ENCODE measurements at places on chromosomes 4 and X.
A peak's percentile ranks its signal among the peaks of the same experiment; 100 is the strongest.

DNA sequence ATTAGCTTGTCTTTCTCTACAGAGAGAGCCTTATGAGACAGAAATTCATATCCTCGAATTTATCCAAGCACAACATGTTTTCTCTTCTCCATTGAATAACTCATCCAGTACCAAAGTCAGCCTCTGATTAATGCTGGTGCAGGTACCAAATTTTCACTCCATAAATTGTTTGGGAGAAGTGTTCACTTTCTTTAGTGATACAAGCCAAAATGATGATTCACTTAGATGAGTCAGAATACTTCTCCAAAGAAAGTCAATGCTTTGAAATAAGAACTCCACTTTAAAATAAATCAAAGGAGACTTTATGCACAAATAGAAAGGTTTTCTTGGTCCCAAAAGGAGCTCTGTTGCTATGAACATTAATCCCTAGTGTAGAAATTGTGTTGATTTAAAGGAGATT, 60.2 kb downstream of the MAOB start:
- no peak for DNase-seq

GRCh38 chr4:70671091-70671490, 4.8 kb upstream of the JCHAIN start:
- DNase-seq: no peak

DNA sequence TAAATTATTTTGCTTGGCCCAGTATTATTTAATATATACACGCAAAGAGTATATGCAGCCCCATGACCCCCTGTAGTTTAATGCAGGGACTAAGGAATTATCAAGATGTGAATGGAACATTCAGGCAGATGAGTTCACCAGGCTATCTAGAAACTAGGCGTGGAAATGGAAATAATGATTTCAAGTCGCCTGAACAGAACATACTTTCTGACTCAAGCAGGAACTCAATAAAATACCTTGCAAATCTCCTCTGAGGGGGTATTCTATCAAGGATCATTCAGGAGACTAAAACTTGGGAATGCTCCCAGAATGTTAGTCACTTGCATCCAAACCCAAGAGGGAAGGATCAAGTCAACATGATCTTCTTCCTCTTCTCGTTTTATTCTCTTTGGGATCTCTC, 59.6 kb upstream of the RASSF6 start:
- no peak for DNase-seq

DNA sequence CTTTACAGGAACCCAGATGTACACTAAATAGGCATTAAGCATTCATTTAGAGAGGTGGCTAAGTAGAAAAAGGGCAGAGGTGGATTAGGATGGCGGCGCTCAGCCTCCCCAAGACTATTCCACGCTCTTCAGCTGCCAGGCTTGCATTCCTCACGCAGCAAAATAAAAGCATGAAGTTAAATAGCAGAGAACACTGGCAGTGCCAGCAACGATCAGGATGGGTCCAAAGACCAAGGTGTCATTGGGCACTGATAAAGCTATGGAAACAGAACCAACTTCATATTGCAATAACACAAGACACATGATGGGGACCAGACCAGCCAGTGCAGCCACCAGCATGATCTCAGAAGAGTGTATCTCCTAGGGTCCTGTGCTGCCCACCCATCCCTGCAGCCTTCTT, 42.0 kb downstream of the TMEM156 start:
- no peak for DNase-seq

- DNase-seq: no peak
Observed at GRCh38 chr4:187613089-187613839, 382.3 kb upstream of the ZFP42 start.

DNA sequence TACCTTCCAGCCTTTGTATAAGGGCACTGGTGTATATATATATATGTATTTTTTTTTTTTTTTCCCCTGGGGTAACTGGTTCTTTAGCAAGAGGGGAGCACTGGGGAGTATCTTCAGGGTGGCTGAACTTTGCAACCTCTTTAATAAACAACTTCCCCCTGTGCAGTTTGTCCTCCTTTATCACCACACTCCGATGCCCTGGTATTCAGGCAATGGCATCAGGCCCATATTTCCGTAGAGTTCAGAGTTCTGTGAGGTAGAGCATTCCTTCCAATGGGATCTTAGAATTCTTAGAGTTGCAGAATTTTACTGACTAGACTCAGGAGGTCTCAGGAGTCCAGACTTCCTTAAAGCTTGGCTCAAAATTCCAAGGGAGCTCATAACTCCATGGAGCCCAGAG, 24.6 kb downstream of the NYX start:
- no peak for DNase-seq

DNA sequence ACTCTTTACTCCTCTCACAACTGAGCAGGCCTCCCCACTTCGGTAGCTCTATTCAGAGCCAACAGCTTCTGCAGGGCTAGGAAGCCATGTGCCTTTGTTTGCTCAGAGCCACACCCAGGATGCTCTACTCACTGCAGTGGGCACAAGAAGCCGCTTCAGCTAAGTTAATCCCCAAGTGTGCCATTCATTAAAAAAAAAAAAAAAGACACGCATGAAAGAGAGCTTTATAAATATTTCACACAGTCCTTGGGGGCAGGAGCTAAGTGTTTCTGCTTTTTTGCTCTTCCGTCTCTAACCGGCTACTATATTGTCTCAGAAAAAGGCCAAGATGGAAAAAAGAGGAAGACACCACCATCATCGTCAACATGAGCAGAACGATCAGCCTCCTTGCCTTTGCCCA, 8.1 kb downstream of the CRMP1 start:
- DNase-seq: peak; percentile 22

DNA sequence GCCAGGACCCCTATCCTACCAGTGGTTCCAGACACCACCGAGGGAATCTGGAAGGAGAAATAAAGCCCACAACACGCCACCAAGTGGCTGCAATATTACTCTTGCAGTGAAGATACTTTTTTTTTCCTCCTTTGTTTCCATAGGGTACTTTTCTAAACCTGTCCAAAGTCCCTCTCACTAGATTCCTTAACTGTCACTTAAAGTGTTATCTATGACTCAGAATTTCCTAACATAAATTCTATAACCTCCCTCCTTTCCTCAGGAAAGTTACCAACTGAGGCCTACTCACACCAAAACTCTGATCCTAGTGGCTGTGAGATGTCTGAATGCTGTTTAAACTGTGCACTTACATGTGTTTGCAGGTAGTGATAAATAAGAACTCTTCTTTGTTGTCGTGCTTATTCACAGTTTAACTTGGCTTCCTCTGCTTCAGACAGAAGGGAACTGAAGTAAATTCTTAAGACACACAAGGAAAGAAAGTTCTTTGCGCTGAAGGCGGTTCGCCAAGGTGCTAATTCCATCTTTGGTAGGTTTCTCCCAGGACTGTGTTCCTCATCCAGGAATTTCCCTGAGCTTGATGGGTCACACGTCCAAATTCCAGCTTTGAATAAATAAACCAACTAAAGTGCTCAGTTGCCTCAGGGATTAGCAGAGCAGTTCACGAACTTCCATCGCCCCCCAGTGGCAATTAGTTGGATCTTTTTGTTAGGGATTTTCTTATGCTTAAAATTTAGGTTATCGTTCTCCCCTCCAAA, 10.7 kb upstream of the HCCS start:
- DNase-seq: peak; percentile 8

- no peak for DNase-seq
Observed at GRCh38 chr4:156336511-156336910, 382.8 kb upstream of the CTSO start.

DNA sequence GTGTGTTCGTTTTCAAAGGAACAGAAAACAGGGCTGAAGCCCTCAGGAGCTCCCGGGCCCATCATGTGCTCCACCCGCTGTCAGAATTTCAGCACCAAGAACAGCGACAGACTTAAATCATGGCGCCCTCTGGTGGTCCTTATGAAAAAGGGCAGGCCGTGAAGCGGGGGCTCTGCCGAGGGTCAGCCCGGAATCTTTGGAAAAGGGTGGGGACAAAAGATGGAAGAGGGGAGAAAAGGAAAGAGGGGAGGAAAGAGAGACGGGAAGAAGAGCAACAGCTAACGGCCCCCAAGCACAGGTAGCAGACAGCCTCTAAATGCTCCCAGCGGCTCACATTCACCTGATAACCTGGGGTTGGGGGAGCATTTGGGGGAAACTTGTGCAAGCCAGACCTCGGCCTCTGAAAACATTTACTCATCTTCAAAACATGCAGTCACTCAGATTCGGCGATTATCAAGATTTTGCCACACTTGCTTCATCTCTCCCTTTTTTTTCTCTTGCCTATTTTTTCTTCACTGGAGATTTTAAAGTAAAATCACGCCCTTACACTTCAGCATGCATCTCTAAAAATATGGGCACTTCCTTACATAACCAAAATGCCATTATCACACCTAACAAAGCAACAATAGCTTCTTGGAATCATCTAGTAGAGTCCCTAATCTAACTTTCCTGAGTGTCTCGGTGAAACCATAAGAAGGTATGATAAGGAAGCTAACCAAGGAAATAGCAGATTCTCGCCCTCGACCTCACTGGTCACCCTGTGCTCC, 28.1 kb upstream of the MAN2B2 start:
- peak; percentile 64 for DNase-seq

DNA sequence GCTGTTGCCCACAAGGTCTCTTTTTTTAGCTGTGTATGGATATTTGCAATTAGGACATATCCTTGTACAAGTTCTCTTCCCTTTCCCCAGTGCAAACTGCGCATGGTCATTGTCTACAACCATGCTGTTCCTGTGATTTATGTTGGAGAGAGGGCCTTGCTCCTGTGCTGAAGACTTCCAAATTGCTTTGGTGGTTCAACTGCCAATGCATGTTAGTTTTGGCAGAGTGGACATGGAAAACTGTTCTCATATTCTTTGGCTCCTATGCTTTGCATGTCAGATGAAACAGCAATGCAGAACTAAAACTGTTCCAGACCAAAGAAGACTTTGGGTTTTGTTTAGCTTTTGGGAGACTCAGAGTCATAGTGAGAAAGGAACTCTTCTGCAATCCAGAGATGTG, 148.8 kb upstream of the EDNRA start:
- no peak for DNase-seq

GRCh38 chr4:169109035-169109675, 99.1 kb upstream of the CBR4 start:
- no peak for DNase-seq

DNA sequence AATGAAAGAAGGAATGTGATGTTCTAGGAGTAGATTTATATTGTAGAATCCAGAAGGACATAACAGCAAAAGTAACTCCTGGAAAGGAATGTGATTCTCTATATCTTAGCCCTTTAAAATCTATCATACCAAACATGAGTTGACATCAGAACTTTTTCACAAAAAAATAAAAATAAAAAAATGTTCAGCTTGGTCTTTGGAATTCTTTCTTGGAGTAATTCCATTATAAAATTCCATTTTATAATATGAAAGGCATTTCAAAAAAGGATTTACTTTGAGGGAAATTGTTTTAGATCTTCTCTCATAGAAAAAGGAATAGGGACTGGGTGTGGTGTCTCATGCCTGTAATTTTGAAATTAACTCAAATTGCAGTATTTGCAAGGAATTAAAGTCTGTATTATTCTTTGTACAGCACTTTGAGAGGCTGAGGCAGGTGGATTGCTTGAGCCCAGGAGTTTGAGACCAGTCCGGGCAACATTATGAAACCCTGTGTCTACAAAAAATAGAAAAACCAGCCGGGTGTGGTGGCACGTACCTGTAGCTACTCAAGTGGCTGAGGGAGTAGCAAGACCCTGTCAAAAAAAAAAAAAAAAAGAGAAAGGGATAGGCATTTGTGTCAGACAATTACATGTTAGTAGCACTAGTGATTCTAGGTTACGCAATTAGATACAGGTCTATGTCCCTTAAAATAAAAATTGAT, 134.9 kb downstream of the SLC4A4 start:
- DNase-seq: no peak

GRCh38 chr4:112321776-112322684, 24.9 kb downstream of the ALPK1 start:
- DNase-seq: peak; percentile 40

DNA sequence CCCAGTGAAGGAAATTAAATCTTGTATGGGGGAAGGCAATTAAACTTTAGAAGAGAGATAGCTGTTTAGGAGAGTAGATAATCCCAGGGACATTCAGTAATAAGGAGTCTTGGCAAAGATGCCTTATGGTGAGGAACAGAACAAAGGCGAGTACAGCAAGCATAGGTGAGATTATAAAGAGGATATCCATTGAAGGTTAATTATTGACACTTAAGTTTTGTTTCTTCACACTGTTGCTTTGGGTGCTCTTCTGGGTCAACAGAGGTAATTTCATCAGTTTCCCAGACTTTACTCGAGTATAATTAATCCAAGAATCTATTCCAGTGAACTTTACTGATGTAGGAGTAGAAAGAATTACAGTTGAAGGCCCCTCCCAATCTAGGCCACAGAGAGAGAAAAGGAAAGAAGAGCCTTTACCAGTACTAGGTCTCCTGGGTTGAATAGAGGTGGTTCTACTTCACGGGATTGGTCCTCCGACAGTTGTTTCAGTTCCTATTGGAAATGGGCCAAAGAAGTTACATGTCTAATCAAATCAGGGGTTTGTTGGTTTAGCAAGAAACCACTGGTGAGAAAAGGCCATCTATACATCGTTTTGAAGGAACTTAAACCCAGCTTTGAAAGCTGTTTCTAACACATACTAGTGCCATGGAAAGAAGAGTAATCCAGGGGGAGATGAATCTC, 27.2 kb downstream of the EPGN start:
- DNase-seq: no peak

- no peak for DNase-seq
Observed at GRCh38 chr4:169963998-169964397, 62.2 kb downstream of the MFAP3L start.

DNA sequence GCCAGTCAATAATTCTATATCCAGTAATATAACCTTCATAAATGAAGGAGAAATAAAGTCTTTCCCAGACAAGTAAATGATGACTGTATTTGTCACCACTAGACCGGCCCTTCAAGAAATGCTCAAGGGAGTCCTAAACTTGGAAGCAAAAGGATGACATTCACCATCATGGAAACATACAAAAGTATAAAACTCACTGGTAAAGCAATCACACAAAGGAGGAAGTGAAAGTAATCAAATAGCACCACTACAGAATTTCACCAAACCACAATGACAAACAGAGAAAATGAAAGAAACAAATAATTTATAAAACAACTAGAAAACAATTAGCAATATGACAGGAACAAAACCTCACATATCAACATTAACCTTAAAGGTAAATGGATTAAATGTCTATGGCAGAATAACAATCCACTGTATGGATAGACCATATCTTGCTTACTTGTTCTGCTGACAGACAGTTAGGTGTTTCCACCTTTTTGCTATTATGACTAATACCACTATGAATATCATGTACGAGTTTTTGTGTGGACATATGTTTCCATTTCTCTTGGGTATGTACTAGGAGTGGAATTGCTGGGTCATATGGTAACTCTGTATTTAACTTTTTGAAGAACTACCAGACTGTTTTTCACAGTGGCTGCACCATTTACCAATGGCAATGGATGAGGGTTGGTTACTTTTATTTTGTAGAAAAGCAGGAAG, 44.9 kb downstream of the NAT8L start:
- DNase-seq: no peak

DNA sequence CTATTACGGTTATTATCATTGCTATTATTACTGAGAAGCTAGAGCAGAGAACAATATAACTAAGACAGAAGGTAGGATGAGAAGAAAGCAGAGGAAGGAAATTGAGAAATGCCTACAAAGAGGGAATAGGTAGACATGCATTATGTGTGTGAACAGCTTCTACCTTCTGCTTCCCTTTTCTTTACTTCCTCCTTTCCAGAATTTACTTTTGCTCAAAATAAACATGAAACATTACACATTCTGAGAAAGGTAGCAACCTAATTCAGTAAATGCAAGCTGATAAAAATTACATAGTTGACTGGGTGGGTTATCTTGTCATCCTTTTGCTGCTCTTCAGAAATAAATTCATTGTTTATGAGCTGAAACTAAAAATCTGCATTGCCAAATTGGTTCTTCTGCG, 54.6 kb downstream of the AMOT start:
- DNase-seq: no peak

All from COR-L47 (cell line).